ENCODE measurements at places on chromosomes 11 and 22.

GRCh38 chr22:49514641-49515040 lies 313.0 kb downstream of the BRD1 start:
- no peak for DNase-seq

GRCh38 chr22:32839831-32840584 lies 38.5 kb downstream of the TIMP3 start:
- no peak for DNase-seq

- no peak for DNase-seq
Measured at GRCh38 chr11:61042961-61043540, 59.2 kb upstream of the CD5 start.

DNA sequence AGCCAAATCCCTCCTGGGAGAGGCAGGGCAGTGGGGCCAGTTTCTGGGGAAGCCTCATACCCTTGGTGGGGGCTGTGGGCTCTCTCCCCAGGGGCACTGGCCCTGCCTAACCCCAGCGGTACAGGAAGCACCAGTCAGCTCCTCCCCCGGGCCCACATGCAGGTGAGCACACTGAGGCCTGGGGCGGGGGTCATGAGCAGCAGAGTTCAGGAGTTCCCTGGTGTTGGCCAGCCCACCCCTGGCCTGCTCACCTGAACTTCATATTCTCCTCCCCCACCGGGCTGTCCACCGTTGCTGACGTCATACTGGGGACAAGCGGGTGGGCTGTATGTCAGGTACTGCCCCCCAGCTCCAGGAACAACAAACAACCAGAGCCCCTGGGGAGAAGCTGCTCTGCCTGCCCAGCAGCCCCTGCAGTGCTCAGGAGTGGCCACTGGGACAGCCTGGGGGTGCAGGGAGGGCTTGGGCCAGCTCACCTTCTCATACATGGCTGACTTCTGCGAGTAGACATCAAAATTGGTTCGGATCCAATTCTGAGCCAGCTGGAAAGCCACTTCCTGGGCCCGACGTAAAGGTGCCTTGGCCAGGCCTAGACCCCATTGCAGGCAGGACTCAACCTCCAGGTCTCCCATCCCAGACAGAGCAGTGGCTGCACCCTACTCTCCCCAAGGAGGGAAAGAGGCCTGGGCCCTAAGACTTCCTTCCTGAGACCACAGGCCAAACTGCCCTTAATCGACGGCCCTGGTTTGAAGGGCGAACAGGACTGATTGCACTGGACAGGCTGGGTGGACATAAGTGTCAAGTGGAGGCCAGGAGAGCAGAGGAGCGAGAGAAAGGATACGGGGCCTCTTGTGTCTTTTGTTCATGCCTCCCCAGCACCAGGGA lies 20.8 kb downstream of the TREH start:
- DNase-seq: no peak

DNA sequence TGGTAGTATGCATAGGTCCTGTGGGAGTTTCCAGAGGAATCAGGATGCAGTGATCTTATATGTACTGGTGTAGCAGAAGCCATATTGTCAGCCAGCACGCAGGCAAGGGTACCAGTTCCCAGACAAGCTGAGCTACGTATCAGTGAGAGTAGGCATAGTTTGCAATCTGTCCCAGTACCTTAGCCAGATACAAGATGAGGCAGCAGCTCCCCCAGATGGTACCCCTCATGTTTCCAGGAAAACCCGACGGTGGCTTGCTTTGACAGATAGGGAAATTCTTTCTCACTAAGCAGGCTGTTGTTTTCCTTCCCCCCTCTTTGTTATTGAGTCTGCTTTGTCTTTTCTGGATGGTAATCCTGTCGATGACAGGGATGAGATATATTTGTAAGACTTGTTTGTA lies 109.7 kb upstream of the RRM1 start:
- no peak for DNase-seq

DNA sequence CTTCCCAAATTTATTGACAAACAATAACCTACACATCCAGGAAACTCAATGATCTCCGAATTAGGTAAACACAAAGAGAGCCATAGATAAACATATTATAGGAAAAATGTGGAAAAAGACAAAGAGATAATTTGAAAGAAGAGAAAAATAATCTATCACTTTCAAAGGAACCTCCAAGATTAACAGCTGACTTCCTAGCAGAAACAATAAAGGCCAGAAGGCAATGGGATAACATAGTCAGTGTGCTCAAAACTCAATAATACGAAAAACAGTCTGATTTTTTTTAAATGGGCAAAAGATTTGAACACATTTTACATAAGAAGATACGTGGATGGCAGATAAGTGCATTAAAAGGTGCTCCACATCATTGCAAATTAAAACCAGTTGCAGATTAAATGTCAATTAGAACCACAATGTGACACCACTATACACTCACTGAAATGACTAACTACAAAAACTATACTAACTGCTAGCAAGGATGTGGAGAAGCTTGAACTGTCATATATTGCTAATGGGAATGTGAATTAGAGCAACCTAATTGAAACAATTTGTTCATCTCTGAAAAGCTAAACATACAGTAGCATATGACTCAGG lies 300.4 kb downstream of the TMEM135 start:
- DNase-seq: no peak

DNA sequence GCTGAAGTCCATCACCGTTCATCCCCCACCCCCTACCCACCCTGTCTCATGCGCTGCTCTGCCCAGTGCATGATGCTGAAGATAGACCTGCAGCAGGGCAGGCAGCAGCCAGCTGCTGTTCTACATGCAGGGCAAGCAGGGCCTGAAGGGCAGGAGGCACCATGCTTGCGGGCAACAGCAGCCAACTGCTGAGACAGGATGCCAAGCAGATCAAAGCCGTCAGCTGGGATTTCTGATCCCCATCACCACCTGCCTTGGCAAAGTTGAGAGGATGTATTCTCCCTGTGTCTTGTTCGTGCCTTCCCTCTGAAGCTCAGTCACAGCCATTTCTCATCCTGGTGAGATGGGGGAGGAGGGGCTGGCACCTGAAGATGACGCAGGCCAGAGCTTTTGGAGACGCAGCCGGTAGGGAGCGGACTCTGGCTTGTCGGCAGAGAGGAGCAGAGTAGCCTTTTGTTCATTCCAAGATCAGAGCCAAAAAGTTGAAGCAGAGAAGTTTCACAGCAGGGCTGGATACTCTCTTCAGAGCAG lies 227.0 kb downstream of the GRIK4 start:
- DNase-seq: no peak
